ENCODE measurements at places on chromosomes 11 and 22. TPM values are rescaled to one million over a fixed set of nuclear protein-coding genes. Genes with fewer than 3 reads are reported as not detected.

The TPBGL gene
- not detected for total RNA-seq

DNA sequence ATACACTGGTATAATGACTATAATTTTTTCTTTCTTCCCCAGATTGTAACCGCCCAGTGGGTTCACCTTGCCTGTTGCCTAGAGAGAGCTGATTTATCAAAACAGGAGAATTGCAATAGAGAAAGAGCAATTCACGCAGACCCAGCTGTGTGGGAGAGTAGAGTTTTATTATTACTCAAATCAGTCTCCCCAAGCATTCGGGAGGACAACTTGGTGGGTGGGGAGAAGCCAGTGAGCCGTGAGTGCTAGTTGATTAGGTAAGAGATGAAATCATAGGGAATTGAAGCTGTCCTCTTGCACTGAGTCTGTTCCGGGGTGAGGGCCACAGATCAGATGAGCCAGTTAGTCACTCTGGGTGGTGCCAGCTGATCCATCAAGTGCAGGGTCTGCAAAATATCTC lies 73.2 kb downstream of the SLC35F2 start:
- no peak for DNase-seq

The SCGB1D4 gene
- total RNA-seq = not detected

GRCh38 chr22:28983788-28984441 lies 77.7 kb downstream of the C22orf31 start:
- DNase-seq = no peak

- DNase-seq = no peak
Observed at GRCh38 chr11:46382646-46383403, 1.4 kb downstream of the MDK start.

DNA sequence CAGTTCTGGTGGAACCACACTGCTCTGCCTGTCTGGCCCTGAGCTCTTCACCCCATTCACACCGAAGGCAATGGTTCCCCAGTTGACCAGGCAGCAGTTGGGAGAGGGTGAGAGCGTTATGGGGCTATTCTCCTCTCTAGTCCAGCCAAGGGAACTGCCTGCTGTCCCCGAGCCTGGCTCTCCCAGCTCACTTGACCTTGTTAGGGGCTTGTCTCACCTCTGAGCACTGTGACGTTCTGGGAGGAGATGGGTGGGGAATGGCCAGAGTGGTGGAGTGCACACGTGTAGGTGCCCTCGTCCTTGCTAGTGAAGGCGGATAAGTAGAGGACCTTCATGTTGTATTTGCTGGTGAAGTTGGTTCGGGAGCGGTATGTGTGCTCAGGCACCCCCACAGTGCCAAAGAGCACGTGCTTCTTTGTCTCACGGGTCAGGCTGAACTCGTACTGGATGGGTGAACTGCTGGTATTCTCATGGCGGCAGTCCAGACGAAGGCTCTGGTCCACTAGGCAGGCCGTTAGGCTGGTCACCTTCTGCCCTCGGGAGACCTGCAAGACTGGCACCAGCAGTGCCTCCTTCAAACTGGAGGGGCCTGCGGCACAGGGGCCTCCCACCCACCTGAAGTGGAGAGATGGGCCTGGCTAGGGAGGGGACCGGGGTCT lies 3.0 kb downstream of the THY1 start:
- no peak for DNase-seq

DNA sequence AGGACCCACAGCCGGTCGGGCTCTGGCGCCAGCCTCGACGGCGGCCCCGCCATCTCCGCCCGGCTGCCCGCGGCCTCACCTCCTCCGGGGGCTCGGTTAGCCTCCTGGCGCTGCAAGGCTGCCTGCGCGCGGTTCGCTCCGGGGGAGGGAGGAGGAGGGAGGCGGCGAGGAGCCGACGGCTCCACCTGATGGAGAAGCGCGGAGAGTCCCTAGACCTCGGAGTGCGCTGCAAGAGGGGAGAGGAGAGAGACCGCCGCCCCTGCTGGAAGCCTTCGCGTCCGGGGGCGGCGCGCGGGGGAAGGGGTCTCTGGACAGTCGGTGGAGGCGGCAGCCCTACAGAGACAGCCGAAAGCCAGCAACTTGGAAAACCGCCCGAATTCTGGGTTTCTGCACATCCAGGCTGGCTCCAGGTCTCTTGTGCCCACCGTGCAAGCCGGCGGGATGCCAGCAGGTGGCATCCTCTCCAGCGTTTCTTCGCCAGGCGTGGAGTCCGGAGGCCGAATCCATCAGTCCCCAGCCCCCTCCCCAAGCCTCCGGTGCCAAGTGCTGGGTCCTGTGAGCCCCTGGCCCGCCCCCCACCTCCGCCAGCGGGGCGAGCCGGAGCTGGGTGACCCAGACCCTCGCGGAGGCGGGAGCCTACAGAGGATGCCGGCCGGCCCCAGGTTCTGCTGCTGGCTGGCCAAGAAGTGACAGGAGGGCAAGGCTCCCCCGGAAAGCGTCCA lies 2.9 kb upstream of the KIRREL3 start:
- DNase-seq = peak; percentile 72

- no peak for DNase-seq
Observed at GRCh38 chr22:28826921-28827320, 26.6 kb upstream of the XBP1 start.

- peak; percentile 51 for DNase-seq
Observed at GRCh38 chr11:72081821-72082453, 1.3 kb downstream of the LRRC51 start.

The SNRPD3 gene
- 129 TPM for total RNA-seq

DNA sequence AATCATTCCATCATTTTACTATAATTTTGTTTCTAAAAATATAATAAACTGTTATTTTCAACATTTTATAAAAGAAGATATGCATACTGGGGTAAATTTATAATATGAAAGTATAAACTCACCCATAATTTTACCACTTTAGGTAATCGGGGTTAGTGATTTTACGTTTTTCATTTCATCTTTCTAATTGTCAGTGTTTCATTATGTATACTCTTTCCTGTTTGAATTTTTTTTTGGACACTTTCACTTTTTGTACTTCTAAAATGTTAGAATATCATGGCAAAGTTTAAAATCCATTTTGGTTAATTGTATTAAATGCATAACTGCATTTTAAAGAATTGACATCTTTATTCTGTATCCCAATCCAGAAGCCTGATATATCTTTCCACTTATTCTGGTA lies 115.8 kb downstream of the METTL15 start:
- no peak for DNase-seq

DNA sequence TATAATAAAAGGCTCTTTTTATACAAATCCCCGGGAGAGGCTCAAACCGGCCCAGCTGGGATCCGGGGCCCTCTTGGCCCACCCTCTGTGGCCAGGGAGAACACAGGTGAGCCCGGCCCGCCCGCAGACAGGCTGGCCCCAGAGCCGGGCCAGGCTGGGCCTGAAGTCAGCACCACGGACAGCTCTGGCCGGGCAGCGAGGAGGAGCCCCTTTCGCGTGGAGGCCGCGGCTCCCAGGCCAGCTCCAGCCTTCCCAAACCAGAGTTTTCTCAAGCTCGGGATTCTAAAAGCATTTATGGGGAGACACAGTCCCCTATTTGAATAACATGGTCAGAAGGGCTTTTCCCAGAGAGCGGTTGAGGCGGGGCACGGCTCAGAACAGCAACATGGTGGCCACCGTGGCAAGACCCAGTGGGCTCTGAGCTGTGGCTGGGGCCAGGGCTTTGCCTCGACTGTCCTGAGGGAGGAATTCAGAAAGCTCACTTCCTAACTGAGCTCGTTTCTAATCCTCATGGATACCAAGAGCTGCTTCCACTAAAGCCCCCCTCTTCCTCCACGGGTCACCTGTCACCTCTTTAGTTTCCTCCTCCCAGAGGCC lies 115.4 kb downstream of the BRD1 start:
- DNase-seq = peak; percentile 71

DNA sequence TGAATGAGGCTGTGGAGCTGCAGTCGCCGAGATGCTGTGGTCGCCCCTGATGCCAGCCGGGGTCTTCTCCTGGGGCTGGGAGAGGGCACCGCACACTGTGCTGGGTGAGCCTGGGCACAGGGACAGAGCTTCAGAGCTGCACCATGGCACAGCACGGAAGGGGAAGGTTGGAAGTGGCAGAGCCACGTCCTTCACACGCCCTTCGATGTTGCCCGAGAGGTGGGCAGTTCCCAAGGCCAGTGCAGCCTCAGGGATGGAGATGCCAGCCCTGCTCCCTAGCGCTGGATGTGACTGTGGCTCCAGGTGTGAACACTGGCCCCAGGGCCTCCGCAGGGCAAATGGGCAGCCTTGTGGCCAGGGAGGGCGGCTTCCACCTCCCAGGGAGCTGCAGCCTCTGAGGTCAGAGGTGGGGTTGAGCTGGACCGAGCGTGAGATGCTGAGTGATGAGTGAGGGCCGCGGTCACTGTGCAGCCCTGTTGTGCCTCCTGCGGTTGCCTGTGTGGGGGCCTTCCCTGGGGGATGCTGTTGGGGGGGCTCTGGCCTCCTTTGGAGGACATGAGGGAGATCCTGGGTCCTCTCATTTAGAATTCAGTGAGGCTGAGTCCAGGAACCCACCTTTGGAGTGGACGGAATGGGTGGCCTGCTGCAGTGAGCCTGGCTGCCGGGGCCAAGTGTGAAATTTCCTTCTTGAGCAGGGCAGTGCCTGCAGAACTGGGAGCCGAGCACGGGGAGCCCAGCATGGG lies 1090.0 kb downstream of the BRD1 start:
- DNase-seq = no peak

DNA sequence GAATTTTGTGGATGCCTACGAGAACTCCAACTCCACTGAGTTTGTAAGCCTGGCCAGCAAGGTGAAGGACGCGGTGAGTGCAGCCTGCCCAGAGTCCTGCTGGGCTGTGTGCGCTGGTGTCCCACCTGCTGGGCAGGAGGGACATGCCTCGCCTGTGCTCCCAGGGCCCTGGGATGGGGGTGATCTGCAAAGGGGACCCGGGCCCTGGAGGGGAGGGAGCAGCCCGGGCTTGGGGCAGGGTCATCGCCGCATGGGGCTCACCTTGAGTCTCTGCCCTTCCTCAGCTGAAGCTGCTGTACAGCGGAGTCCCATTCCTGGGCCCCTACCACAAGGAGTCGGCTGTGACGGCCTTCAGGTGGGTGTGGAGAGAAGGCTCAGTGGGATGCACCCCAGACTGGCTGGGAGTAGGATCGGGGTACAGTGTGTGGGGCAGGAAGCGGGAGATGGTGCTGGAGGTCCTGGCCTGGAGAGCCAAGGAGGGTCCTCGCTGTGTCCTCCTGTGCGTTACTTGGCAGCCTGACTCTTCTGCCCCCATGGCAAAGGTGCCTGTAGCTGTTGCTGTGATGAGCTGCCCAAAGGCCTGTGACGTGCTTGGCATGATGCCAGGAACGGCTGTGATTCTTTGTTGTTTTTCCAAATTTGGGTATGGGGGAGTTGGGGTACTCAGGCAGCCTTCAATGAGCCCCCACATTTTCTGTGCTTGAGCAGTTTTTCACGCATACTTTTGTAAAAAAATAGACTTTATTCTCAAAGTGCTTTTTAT lies 29.2 kb downstream of the ST14 start:
- no peak for DNase-seq

The C22orf42 gene
- not detected for total RNA-seq

GRCh38 chr11:34185926-34186841 lies 80.8 kb downstream of the NAT10 start:
- peak; percentile 53 for DNase-seq

DNA sequence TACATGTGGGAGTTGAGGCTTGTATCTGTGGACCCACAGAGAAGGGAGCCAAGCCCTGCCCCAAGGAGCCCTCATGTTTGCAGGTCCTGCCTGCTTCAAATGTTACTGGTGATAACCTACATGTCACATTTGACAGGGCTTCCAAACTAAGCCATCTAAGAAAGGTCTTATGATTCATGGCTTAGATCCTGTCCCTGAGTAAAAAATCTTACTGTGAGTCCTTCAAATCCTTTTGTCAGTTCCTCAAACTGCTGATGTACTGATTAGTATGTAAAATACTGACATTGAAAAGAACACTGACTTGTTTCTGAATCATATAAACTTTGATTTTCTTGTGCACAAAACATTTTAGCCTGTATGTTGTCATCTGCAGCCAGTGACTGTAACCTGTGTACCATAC lies 1.0 kb upstream of the PANX1 start:
- no peak for DNase-seq

GRCh38 chr11:7941608-7942007 lies at the start of gene OR10A3:
TSS of gene OR10A3 (minus strand) at chr11:7941708. CDS start at chr11:7939520, 2,188 bp downstream.
- DNase-seq = no peak

- DNase-seq = peak; percentile 40
Observed at GRCh38 chr11:130001461-130002351, 929 bp downstream of the PRDM10 start.

DNA sequence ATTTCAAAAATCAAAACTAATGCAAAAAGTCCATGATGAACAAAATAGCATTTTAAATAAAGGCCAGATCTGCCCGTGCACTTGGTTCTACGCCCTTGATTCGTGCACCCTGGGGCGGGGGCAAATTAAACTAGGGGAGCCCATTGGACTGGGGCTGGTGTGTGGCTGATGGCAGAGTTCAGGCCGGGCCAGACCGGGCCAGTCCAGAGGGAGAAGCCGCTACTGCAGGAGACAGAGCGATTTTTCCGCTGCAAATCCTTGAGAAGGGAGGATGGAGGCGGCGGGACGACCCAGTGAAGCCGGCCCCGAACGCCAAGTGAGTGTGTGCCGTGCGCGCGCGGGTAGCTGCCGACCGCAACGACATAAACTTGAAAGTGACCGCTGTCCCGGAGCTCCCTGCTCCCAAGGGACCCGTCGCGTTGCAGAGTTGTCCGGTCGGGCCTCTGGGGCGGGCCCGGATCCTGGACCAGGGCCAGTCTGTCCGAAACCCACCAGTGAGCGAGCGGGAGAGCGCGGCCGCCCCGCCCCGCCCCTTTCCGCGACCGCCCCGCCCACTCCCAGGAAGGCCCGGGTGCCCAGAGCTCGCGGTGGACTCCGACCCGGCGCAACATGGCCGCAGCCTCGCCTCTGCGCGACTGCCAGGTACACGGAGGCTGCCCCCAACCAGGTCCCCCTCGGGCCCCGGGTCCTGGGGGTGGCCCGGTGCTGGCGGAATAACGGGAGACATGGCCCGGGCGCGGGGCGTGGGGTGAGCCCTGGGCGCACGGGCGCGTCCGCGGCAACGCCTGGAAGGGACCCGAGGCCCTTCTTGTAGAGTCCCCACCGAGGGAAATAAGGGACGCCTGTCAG lies at the start of gene TTC38:
Gene TTC38 (plus strand): TSS at position 578 of the 849 bp plus-strand sequence. CDS start 32 bp downstream, at position 610.
- DNase-seq = peak; percentile 96

- no peak for DNase-seq
Observed at GRCh38 chr11:135002236-135002635, 590.2 kb upstream of the B3GAT1 start.

DNA sequence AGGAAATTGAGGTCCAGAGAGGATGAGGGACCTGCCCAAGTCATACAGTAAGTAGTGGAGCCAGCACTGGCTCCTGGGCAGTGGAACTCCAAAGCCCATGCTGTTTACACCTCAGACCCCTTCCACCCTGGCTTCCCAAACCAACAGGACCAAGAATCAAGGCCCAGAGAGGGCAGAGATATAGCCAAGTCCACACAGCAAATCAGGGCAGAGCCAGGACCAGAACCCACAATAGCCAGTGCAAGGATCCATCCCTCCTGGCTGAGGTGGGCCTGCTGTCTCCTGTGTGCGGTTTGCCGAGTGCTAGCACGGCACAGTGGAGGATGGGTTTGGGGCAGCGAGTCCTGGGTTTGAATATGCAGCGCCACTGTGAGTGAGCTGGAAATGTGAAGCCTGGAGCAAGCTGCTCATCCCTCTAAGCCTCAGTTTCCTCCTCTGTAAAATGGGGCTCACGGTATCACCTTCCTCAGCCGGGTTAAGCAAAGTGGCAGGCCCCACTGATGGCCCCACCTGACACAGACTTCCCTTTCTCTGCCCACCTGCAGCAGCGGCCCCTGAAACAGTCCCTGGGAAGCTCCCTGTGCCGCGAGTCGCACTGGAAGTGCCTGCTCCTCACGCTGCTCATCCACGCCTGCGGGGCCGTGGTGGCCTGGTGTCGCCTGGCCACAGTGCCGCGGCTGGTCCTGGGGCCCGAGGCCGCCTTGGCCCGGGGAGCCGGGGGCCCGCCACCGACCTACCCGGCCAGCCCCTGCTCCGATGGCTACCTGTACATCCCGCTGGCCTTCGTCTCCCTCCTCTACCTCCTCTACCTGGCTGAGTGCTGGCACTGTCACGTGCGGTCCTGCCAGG lies 2.3 kb downstream of the TMEM151A start:
- no peak for DNase-seq

The GGT1 gene
- 5.3 TPM for total RNA-seq

Data from stomach (tissue), 19 donors.